ENCODE measurements at places on chromosomes 2 and 18.

GRCh38 chr18:43620936-43621335 is 343.6 kb upstream of the SYT4 start:
- no peak for DNase-seq

GRCh38 chr2:241020629-241021190 is 22.3 kb downstream of the SNED1 start:
- no peak for DNase-seq

GRCh38 chr2:222919841-222920526 is 59.1 kb downstream of the ACSL3 start:
- no peak for DNase-seq

- DNase-seq, result no peak
Observed at GRCh38 chr18:75249175-75249518, 38.5 kb downstream of the TSHZ1 start.

- DNase-seq, result no peak
Observed at GRCh38 chr18:55497825-55498403, 90.1 kb downstream of the TCF4 start.
